ENCODE measurements at places on chromosomes 12 and 14. TPM values are rescaled to one million over a fixed set of nuclear protein-coding genes. Genes with fewer than 3 reads are reported as not detected.

GRCh38 chr12:106431839-106432411 is 74.4 kb downstream of the POLR3B start:
- no peak for DNase-seq

GRCh38 chr14:64736271-64737169 is 32.3 kb downstream of the PLEKHG3 start:
- peak; percentile 53 for DNase-seq

DNA sequence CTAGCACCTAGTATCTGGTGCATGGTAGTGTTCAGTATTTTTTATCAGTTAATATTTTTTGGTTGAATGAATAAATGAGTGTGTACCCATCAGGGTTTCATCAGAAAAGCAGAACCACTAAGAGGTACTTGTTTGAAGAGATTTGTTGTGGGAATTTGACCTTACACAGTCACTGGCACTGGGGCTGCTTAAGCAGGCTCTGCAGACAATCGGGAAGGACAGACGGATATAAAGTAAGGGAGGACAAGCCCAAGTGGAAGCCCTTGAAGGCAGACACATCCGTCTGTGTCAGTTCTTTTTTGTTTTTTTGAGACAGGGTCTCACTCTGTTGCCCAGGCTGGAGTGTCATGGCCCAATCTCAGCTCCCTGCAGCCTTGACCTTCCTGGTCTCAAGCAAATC is 38.7 kb downstream of the CD9 start:
- DNase-seq: no peak

DNA sequence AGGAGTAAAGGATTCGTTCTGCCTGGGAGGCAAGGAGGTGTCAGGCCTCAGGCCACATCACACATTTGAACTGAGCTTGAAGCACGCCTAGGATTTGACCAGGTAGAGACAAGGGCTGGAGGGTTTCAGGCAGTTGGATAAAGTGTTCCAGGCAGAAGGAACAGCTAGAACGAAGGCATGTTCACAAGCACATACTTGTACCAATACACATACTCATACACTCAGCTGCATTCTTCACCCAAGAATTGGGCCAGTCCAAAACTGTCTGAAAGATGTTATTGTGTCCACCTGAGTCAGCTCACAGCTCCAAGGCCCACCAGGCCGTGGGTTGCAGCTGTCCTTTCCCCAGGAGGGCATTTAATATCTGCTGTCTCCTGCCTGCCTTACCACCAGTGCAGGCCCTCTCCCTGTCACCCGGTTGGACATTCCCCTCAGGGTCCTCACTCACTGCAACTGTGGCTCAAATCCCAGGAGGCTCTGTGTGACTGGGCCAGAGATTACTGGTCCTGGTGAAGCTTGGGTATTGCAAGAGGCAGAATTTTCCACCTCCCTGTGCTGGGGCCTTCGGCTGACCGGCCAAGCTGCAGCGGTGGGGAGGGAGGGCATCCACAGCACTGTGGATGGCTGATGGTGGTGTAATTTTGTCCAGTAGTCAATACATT is 12.8 kb upstream of the AQP2 start:
- no peak for DNase-seq

DNA sequence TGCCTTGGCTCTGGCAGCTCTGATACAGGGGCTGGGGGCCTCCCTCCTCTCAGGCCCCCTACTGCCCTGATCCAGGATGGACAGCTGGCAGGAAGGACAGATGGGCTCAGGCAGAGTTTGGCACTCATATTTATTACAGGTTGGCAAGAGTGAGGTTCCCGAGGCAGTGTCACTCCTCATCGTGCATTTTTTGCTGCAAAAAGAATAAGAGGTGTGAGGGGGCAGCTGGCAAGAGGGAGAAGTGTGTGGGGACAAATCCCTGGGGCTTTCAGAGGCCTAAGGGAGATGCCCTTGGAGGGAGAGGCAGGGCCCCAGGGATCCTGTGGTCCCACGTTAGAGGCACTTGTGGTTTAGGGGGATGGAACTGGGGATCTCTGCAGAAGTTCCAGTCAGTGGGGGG is 5.0 kb downstream of the CMTM5 start:
- no peak for DNase-seq

DNA sequence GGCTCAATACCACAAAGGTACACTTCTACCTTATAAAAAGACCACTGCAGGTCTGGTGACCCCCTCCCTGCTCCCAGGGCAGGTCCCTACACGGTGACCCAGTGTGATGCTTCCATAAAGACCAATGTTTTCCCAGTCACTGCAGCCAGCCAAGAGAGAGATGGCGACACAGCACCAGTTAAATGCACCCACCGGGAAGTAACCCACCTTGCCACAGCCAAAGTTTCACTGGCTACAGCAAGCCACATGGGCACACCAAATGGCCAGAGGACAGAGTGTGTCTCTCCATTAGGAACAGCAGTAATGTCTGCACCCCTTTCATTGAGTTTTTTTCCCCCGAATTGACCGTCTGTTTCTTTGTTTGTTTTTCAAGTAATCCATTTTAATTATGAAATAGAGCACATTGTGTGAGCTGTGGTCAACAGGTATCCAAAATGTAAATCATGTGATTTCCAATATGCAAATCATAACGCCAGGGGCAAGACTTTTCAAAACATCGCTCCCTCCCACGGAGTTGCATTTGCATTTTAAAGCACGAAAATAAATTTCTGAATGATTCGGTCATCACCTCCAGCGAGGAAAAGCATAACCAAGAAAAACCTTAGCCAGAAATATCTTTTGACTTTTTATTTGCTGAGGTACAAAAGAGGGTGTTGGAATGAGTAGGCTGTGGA is 48.9 kb upstream of the EML1 start:
- no peak for DNase-seq

GRCh38 chr12:31322801-31323207 is 3.1 kb downstream of the SINHCAF start:
- DNase-seq: no peak

ASCL1 gene
- polyA plus RNA-seq: not detected

ZNF10 gene
- 1.8 TPM for polyA plus RNA-seq

POLE2 gene
- 1.7 TPM for polyA plus RNA-seq

SLC8B1 gene
- 9.9 TPM for polyA plus RNA-seq

ADAM21 gene
- 0.02 TPM for polyA plus RNA-seq

A2M gene
- 1,904 TPM for polyA plus RNA-seq
